Fibroblast of skin of left biceps (primary cell): ENCODE measurements at places on chromosomes 5 and 9.

DNA sequence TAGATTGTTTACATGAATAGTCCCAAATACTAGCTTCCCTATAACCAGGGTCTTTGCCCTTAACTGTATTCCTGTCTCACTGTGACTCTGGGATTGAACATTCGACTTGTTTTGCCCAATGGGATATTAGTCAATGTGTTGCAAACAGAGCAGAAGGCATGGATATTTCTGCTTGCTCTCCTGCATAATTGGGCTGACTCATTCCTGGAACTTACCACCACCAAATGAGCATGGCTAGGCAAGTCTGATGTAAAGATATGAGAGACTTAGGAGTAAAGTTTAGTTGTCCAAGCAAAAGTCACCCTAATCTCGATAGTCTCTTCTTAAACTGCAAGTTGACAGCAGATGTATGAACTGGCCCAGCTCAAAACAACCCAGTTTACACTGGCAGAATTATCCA is 273.5 kb upstream of the CCNG1 start:
- DNase-seq = no peak

DNA sequence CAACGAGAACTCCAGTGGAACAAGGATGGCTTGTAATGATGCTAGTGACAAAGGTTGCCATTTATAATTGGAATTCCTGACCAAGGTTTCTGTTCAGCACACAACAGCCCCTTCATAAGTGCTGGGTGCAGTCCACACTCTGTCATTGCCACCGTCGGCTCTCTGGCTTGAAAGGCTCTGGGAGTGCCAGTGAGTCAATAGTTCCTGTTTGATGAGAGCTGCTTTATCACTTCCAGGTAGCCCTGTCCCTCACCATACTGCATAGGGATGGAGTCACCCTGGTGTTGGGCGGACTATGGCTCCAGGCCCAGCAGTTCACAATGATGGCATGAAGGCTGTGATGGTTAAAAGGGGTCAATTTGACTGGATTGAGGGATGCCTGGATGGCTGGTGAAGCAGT is 34.6 kb upstream of the SEMA4D start:
- no peak for DNase-seq

DNA sequence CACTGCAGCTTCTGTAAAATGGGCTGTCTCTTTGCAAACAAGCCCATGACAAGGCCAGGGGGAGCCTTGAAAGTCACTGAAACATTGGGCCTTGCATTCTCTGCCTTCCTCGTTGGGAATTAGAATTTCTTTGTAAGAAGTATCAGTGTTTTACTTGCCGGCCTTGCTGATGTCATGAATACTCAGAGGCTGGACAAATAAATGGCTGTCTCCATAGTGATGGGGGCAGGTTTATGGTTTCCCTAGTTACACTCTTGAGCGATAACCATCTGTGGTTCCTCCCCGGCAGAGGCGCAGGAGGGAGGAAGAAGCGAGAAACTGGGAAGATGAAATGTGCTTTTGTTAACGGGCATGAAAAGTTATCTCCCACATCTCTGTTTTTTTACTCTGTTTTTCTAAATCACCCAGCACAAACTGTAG is 272.7 kb upstream of the PANK3 start:
- DNase-seq = peak; percentile 47

DNA sequence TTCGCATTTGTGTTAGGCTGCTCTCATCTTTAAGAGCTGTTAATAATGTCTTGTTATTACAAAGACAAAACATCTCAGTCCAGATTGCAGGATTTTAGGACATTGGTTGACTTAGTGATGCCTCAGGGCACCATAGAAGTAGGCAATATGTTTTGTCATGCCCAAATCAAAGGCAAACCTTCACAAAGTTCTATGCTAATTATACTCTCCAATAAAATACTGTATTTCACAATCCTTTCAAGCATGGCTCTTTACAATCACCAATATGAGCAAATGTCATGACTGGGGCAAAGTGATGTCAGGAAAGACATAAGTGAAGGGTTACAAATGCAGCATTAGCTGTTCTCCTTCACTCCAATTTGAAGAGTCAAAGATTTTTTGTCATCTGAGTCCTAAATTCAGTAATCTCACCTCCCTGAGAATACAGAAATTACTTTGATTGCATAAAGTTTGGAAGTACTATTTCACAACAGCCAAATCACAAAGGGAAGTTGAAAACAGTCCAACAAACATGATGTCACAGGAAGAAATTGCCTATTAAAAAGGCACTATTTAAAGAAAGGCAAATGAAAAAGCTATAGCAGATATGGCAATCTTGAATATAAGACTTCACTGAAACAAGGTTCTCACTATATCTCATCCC is 303.2 kb downstream of the PRR16 start:
- peak; percentile 45 for DNase-seq

GRCh38 chr5:38259062-38259808 is 876 bp downstream of the EGFLAM start:
- DNase-seq = no peak

DNA sequence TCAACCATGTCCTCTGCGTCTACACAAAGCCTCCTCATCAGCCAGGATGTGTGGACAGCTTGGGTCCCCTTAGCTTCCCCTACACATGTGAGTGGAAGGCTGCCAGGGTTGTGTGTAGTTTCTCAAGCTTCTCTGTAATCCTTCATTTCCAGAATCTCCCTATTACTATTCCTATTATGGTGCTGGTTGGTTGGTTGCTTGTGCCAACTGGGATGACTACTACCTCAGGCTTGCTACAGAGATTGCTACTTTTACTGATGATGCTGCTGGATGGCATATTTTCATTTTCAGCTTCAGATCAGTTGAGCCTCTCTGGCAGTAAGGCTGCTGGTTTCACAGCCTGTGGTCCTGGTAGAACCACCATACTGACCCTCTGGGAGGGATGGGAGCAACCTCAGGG is 39.9 kb downstream of the ATG10 start:
- no peak for DNase-seq

DNA sequence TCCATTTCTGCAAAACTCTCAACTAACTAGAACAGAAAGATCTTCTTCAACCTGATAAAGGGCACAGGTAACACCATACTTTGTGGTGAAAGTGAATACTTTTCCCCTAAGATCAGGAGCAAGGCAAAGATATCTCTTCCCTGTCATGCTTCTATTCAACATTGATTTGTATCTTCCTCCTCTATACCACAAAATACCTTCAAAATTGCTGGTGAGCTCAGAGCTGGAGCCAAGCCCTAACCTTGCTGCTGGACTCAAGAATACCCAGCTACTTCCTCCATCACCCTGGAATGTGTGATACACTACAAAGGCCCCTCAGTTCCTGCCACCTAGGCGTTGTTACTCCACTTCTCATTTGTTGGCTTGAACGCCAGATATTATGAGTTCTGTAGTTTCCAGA is 499.0 kb downstream of the ACTL7B start:
- DNase-seq = no peak
